ENCODE measurements at places on chromosomes 5 and 9.

DNA sequence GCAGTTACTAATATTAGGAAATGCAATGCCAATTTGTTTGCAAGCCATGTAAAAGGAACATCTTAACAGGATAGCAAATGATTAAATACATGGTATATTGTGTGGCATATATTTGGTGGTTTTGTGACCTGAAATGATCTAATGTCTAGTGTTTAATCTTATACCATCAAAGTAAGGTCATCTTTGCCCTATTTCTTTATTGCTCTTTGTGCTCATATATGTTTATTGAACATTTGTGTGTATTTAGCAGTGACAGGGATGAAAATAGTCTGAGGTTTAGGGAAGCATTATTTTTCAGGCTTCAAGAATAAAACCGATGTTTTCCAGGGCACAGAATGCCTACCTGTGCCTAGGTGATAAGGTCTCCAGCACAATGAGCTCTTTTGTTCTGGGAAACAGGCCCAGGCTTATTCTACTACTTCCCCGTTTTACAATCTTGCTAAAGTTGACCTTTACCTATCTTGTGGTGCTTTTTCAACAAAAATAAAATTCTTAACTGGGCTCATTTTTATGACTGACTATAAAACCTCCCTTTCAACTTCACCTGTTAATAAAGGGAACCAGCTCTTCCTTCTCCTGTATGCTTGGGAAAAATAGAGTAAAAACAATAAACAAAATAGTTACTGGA lies 105.6 kb upstream of the ANKH start:
- DNase-seq, result no peak

DNA sequence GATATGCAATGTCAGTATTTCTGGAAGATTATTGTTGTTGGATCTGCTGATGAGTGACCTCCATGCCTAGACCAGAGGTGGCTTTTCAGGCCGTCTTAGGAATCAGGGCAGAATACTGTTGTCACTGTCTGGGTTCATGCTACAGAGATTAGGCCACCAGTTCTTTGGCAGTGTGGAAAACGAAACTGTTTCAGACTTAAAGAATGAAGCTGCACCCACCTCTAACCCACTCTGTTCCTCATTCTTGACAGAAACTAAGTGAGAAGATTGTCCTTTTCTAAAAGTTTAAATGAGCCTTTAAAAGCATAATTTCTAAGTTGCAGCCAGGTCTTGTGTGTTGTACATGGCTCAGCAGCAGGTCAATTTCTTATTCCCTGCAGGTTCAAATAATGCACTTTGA lies 444.3 kb downstream of the ENC1 start:
- DNase-seq, result no peak

- DNase-seq, result no peak
These were observed 19.7 kb upstream of the VLDLR start for GRCh38 chr9:2601785-2602378.

DNA sequence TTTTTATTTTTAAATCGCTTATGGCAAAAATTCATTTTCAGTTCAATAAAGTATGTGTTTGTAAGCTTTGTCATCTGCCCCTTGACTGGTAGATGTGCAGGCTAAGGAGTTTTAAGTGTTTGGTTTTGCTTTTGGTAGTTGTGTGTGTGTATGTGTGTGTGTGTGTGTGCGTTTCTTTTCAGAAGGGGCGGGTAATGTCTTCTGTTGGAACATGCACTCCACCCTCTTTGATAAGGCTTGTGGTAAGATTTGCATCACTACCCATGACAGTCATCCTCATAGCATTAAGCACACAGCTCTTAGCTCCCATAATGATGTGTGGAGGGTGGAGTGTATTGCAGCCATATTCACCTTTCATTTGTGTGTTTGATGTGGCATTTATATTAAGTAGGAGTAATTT lies 92.1 kb upstream of the FSD1L start:
- no peak for DNase-seq

DNA sequence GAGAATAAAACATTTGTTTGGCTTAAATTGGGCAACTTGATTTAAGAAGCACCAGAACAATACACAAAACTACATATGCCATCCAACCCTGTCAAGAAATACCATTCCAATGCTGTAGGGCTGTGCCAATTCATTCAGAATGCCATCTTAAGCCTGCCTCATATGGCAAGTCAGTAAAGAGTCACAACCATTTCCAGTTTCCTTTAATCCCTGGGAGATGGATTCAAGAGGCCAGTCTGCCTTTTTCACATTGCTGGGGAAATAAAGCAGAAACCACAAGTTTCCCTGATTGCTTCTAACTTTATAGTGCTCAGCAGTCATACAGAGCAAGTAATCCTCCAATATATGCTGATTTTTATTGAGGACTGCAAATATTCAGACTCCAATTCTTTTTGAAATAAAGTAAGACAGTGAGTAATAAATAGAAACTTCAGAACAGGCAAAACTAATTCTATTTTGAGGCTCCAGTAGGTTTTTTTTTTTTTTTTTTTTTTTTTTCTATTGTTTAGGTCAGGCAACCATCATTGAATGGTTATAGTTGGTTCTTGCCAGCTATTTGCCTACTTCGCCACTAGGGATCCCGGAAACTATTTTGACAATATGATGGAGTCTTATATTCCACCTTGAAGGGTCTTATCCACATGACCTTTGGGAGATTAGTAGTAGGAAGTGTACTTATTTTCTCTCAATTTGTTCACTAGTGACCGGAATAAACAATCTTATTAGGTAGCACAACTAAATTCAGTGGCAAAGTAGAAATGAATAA lies 400.9 kb upstream of the MEF2C start:
- no peak for DNase-seq

GRCh38 chr5:131171276-131171810 lies 599 bp downstream of the LYRM7 start:
- DNase-seq, result no peak

GRCh38 chr9:100440071-100440470 lies 13.1 kb downstream of the MSANTD3 start:
- no peak for DNase-seq

GRCh38 chr5:155750101-155750500 lies 576.9 kb upstream of the SGCD start:
- DNase-seq, result no peak

DNA sequence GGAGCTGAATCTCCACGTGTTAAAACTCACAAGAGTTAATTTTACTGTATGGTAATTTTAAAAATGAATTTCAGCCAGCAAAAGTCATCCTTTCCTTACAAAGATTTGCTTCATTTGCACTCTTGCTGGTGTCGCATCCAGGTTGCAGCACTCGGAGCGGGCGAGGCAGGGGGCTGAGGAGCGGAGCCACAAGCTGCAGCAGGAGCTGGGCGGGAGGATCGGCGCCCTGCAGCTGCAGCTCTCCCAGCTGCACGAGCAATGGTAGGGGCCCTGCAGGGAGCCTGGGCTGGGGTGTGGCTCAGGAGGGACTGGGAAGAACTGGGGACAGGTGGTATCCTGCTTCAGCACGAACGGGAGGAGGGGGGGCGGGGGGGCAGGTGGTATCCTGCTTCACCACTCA lies 27.1 kb downstream of the HNRNPH1 start:
- DNase-seq, result no peak

DNA sequence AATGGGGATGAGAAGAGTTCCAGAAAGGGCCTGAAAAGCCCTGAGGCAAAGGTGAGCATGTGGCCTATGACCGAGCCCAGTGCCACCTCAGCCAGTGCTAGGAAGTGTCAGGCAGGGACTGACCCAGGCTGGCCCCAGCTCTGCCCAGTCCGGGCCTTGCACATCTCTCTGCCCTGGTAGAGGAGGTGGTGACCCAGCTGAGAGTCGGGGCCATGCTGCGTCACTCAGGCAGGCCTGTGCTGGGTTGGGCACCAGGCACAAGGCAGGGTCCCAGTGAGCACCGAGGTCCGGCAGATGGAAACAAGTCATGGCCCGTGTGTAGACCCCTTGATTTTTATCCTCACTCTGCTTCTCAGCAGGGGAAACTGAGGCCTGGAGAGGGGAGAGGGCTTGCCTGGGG lies 729 bp downstream of the CDHR2 start:
- DNase-seq, result no peak

GRCh38 chr9:114196979-114197622 lies 41.8 kb downstream of the COL27A1 start:
- no peak for DNase-seq

DNA sequence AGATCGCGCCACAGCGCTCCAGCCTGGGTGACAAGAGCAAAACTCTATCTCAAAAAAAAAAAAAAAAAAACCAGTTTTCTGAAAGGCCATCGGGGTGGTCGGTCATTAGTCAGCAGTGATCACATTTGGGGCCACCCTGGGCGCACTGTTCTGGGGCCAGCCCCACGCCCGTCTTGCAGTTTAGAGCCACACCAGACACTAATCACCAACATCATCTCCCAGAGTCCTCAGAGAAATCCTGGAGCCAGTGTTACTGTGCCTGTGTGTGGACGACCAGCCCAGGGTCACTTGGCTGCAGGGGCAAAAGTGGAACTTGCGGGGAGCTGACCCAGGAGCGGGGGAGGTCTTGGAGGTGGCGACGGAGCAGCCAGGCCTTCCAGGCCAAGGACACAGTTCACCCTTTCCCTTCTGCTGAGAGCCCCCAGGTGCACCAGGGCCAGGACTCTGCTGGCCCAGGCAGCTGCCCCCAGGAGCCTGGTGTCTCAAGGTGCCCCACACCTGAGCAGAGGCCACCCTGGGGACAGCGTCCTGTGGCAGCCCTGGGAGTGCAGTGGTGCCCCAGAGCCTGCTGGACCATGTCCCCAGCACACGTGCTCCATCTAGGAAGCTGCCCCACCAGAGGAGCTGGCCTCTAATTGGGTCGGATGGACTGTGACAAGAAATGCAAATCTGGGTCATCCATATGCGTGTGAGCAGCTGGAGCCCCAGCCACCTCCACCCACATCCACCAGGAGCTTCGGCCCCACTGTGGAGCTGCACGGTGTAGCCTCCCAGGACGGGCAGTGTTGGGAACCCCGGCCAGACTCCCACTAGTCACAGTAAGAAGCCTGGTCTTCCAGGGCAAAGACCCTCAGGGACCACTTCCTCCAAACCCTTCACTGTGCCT lies 51.1 kb downstream of the NEK6 start:
- DNase-seq, result no peak

DNA sequence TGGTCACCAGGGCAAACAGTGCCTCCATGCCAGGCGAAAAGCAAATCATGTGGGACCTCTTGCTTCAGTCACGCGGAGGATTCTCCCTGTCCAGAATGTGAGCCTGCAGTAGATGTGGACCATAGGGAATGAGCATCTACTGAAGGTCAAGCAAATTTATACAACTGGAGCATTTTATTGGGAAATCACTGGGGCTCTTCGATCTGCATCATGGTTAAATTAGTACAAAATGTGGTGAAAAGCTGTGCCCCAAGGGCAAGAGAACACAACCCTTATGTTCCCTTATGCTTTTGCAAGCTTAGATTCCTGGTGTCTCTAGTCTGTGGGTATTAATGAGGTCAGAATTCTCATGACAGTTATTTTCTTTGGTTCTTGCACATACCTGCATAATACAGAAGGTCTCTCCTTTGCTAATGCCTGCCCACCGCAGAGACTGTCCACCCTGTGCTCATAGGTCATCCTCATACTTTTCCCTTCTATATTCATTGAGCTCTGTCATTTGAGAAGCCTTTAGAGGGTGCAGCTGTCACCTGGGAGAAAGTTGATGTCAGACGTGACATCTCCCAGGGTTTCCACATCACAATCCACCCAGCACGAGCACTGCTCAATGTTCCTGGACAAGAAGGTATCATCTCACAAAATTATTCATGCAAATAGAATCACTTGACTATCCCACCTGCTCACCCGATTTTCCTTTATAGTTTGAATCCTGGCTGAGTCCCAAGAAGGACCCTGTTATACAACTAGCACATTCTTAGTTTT lies 111.7 kb downstream of the NXNL2 start:
- no peak for DNase-seq

GRCh38 chr5:170312666-170313065 lies 15.1 kb upstream of the LCP2 start:
- peak; percentile 68 for DNase-seq

- DNase-seq, result no peak
These were observed 50.2 kb upstream of the ZNF366 start for GRCh38 chr5:72557167-72558045.

GRCh38 chr5:62316176-62316502 lies 10.1 kb downstream of the KIF2A start:
- no peak for DNase-seq

DNA sequence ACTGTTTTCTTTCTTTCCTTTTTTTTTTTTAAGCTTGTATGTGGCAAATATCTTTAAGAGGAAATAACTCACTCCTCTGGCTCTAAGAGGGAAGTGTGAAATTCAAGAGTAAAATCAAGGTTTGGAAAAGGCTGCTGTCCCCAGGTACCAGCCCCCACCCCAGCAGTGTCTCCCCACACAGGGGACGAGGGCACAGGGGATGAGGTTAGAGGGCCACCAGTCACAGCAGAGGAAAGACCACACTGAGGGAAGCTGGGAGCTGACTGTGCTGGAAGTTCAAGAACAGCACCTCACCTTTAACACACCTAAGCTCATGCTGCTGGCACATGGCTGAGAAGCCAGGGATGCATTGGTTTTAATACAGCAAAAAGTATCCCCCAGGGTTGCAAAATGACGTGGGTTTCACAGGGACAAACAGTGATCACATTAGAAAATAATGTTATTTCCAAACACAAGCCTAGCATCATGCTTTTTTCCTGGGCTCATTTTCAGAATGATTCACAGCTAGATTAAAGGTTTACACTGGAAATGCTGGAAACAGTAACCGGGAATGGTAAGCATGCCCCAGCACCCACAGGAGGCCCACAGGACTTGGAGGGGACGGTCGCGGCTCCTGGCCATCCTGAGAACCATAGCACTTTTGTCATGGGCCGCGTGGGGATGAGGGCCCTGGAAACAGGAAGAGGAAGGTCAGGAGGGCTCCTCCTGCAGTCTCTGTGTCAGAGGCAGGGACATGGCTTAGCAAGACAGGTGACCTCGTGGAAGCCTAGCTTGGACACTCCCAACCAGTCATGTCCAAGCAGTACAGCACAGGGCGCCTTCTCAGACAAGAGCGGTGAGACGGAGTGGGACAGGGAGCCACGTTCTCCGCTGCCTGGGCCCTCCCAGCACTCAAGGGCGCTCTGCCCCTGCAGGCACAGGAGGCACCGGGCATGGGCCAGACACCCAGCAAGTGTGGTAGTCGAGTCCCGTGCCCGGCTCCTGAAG lies 6.9 kb downstream of the LPCAT1 start:
- no peak for DNase-seq

- DNase-seq, result no peak
These were observed 715 bp downstream of the FGF10 start for GRCh38 chr5:44388321-44389089.
